ENCODE measurements at places on chromosomes 5 and 9. TPM values are rescaled to one million over a fixed set of nuclear protein-coding genes. Genes with fewer than 3 reads are reported as not detected.
A peak's percentile ranks its signal among the peaks of the same experiment; 100 is the strongest.

GABBR2 gene
- total RNA-seq: not detected

C9orf43 gene
- 0.38 TPM for total RNA-seq

AMBP gene
- total RNA-seq: 0.19 TPM

TNFSF8 gene
- 0.34 TPM for total RNA-seq

BRIX1 gene
- 37.6 TPM for total RNA-seq

HRH2 gene
- 1.9 TPM for total RNA-seq

RASEF gene
- total RNA-seq: 11.8 TPM

F12 gene
- total RNA-seq: 16.5 TPM

GNAQ gene
- 21.6 TPM for total RNA-seq

DNA sequence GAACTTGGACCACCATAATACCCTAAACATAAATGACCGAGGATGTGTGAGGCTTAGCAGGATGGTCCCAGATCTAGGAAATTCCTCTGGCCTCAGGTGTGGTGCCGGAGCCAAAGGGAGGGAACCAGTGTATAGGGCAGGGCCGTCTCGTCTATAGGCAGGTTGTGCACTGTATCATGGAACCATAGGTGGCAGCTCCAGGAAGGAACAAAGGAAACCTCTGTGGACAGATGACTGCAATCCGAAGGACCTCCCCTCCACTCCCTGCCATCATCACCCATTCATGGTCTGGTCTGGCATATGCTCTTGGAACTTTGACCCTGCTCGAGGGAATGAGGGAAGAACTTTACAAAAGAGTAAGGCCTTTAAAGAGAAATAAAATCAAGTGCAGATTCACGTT is 2.9 kb upstream of the MACIR start:
- no peak for DNase-seq

DNA sequence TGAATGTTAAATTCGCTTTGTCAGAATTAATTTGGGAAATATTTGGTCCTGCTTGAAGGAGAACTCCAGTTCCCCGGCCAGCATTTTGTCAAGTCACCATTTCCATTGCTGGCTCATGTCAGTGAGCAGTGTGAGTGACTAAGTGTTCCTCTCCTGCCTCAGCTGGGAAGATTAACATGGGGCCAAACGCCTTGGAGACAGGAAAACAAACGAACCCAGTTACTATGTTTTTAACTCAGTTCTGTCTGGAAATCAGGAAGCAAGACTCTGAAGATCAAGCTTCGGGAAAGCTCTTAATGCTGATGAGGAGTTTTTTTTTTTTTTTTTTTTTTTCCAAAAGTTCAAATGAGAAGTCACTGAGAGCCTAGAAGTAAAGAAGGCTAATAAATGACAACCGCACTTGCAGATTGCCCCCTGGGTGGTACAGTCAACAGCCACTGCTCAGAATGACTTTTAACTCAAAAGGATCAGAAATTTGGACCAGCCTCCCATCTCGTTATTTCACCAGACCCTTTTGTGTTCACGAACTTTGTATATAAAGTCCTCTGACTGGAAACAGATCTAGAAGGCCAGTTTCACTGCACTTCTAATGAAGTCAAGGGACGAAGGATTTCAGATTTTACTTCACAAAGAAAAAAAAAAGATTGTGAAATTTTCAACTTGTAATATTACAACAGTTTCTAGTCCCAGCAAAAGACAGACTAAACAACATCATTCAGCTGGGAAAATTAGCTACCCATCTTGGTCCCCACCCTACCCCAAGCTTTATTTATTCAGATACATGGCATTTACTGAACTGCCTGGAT is 121.3 kb downstream of the LHFPL2 start:
- no peak for DNase-seq

- DNase-seq: no peak
Observed at GRCh38 chr9:92723299-92723625, 41.4 kb downstream of the BICD2 start.

- DNase-seq: no peak
Observed at GRCh38 chr5:10555277-10555684, 8.6 kb upstream of the ANKRD33B start.

GRCh38 chr5:178201927-178202235 is 2.5 kb upstream of the HNRNPAB start:
- no peak for DNase-seq

DNA sequence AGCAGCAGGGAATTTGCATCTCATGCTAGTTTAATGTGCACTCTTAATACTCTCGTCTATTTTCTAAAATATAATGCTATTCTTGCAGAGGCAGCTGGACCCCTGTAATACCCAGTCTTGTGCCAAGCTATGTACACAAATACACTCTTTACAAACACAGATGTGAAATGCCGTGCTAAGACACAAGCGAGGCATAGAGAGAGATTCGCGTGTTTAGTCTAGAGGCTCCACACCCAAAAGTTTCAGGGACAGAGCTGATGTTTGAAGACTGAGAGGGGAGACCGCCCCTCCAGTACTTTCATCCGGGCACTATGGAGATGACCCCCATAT is 1.2 kb downstream of the DPYSL3 start:
- no peak for DNase-seq

DNA sequence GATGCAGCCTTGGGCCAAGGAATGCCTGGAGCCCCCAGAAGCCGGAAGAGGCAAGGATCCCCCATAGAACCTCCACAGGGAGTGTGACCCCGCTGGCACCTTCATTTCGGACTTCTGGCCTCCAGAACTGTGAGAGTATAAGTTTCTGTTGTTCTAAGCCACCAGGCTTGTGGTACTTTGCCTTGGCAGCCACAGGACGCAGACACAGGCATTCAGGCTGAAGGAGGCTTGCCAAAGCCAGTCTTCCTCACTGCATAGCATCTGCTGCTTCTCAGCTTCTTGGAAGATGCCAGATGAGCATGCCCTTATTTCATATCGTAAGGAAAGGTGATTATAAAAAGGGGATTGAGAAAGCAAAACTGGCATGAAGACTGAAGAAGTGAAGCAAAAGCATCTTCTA is 61.1 kb upstream of the TAS2R1 start:
- DNase-seq: no peak

DNA sequence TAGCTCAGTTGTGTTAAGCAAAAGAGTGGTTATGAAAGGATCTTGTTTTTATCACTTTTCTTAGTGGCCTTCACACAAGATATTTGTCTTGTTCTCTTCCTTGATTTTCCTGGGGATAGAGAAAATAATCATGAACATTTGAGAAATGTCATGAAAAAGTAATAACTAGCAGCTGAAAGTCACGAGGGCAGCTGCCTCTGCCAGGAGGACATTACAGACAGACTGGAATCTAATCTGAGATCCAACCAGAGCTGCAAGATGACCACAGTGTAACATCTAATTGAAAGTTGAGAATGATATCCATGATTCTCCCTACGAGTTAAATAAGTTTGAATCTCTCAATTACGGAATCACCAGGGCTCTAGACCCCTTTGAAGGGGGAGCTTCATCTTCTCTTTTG is 274.9 kb downstream of the ARHGAP26 start:
- DNase-seq: no peak

- DNase-seq: no peak
Observed at GRCh38 chr5:104952876-104953275, 1390.3 kb upstream of the NUDT12 start.

GRCh38 chr5:14341571-14342230 is 198.6 kb downstream of the TRIO start:
- no peak for DNase-seq

- DNase-seq: no peak
Observed at GRCh38 chr9:86943201-86944113, 3.8 kb downstream of the GAS1 start.

DNA sequence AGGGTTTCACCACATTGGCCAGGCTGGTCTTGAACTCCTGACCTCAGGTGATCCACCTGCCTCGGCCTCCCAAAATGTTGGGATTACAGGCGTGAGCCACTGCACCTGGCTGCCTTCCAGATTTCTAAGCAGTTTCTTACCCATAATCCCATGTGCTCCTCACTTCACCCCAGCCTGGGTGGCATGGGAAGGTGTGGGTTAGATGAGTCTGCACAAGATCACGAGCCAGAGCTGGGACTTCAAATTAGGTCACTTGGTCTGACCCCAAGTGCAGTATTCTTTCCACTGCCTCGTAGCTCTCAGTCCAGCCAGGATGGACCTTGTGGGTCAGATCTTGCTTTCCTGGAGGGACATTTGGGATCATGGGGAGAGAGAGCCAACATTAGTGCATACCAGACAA is 37.5 kb upstream of the STRBP start:
- DNase-seq: no peak

DNA sequence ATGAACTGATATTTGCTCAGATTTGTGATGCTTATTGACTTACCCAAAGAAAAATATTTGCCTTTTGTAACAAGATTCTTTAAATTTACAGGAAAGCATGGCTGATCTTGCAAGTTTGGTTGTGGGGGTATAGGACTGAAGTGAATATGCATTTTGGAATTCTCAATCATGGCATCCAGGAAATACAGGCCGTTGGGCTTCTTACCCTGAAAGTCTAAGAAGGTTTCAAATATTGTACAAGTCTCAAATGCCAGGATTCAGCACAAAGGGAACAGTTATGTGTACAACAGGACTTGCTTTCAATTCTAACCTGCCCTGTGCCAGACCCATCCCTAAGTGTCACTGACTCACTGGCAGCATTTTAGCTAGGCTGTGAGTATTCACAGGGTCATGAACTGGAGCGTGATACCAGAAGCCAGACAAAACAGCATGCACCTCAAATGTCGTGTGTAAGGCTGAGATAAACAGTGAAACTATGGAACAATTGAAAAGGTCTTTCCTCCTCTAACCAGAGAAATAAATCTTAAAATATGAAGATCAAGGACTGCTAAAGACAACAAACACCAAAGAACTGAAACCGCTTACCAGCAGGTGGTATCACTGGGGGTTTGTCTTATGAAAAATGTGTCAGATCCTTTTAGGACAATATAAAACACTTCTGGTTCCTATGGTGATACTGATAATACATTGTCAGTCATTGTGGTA is 168.6 kb upstream of the RGMB start:
- DNase-seq: no peak

- DNase-seq: no peak
Observed at GRCh38 chr9:21523021-21524014, 41.2 kb upstream of the IFNE start.

- DNase-seq: no peak
Observed at GRCh38 chr5:171826132-171826531, 40.5 kb downstream of the SMIM23 start.

- DNase-seq: peak; percentile 5
Observed at GRCh38 chr9:96654450-96655197, 493 bp downstream of the PRXL2C start.

GRCh38 chr9:135976944-135977343 is 15.8 kb upstream of the UBAC1 start:
- no peak for DNase-seq

DNA sequence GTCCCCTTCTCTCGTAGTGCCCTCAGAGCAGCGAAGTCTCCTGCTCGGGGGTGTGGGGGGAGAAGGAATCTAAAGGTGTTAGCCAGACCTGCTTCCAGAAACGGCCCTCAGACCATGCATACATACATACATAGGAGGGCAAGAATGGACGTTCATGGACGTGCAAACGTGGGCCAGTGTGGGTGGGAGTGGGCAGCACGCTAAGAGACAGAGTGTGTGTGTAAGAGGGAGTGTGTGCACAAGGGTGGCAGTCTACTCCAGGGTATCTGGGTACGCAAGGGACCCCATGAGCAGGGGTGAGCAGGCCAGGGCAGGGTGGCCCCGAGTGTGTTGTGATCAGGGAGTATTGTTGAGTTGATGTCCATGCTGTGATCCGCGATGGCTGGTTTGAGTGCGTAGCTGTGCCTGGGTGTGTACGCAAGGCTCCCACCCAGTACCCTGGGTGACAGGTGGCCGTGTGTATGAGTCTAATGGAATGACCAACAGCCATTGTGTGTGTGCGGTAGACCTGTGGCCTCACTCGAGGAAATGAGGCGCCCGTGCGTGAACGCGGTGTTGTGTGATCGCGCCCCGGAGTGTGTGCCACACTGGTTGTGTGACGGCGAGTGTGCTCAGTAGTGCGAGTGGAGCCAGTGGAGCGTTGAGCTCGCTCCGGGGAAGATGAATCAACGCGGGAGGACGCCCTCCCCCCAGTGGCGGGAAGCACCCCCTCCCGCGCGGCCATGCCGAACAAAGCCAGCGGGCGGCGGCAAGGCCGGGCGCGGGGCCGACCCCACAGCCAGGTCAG is 826 bp downstream of the GPRIN1 start:
- DNase-seq: no peak

- no peak for DNase-seq
Observed at GRCh38 chr9:87109851-87110250, 162.5 kb upstream of the GAS1 start.

GRCh38 chr9:6149315-6149714 is 66.3 kb upstream of the IL33 start:
- no peak for DNase-seq

DNA sequence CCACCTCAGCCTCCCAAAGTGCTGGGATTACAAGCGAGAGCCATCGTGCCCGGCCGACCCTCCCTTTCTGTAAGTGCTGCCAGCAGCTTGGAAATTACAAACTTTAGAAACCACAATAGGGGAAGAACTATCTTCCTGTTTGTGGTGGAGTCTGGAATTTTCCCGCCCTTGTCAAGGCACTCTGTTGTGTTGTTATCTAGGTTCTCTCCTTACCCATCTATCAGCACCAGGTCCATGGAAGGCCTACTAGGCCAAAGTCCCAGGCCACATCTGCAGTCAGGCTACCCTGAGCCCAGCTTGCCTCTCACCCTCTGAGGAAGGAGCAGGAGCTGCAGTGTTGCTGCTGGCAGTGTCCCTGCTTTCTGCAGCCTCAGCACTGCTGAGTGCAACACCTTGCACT is 214.9 kb downstream of the MCTP1 start:
- no peak for DNase-seq

- DNase-seq: no peak
Observed at GRCh38 chr9:122897969-122898368, 7.2 kb downstream of the RC3H2 start.

GRCh38 chr5:176675676-176676360 is 28.5 kb downstream of the TSPAN17 start:
- DNase-seq: no peak

GRCh38 chr5:115450741-115451140 is 93.8 kb downstream of the FEM1C start:
- no peak for DNase-seq

GRCh38 chr5:19042106-19042505 is 945.9 kb downstream of the CDH18 start:
- DNase-seq: no peak

- no peak for DNase-seq
Observed at GRCh38 chr5:177557041-177557647, 2.8 kb upstream of the FAM193B start.

DNA sequence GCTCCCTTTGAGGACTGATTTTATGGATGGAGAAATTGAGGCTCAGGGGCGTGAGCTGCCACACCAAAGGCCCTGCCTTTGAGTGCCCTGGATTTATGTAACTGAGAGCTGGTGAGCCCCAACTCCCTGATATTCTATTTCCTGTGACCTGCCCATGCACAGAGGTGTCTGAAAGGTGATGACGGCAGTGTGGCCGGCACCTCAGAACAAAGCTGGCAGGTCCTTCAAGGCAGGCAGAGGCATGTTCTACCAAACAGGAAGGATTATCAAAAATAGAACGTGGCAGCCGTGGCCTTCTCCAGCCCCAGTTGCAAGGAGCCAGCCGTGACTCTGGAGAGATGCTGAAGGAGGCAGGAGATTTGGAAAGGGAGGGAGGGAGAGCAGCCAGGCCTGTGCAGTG is 36.2 kb downstream of the INSYN2B start:
- DNase-seq: no peak

GRCh38 chr9:130320723-130321481 is 55.3 kb downstream of the HMCN2 start:
- DNase-seq: no peak
